Uterus (tissue), 4 donors: ENCODE measurements at places on chromosomes 5 and 9. TPM values are rescaled to one million over a fixed set of nuclear protein-coding genes. Genes with fewer than 3 reads are reported as not detected.
A peak's percentile ranks its signal among the peaks of the same experiment; 100 is the strongest.

- no peak for DNase-seq
These were observed 86.5 kb downstream of the SREK1 start for GRCh38 chr5:66230551-66230950.

- no peak for DNase-seq
These were observed 85.3 kb upstream of the STC2 start for GRCh38 chr5:173413471-173413982.

DNA sequence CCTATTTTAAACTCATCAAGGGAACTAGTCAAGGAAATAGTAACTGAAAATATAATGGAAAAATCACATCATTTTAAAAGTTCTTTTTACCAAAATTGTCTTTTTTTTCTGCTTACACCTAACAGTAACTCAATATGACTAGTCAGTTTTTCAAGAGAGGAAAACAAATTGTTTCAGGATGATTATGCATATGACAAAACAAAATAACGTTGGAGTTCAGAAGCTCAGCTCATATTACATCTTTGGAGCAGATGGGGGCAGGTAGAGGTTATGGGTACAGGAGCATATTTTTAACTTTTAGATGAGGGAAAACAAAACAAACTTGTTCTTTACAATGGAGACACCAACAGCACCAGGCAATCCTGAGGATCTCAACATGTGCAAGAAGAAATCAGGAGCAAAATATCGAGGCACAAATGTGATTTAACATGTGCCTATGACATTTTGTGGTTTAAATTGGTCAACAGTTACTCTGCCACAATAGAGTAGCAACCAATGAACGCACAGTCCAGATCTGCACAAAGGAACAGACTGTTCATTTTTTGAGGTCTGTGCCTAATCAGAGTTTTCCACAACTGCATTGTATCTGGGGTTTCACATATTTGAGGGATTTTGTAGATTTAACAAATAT is 659.0 kb downstream of the ANXA1 start:
- no peak for DNase-seq

DNA sequence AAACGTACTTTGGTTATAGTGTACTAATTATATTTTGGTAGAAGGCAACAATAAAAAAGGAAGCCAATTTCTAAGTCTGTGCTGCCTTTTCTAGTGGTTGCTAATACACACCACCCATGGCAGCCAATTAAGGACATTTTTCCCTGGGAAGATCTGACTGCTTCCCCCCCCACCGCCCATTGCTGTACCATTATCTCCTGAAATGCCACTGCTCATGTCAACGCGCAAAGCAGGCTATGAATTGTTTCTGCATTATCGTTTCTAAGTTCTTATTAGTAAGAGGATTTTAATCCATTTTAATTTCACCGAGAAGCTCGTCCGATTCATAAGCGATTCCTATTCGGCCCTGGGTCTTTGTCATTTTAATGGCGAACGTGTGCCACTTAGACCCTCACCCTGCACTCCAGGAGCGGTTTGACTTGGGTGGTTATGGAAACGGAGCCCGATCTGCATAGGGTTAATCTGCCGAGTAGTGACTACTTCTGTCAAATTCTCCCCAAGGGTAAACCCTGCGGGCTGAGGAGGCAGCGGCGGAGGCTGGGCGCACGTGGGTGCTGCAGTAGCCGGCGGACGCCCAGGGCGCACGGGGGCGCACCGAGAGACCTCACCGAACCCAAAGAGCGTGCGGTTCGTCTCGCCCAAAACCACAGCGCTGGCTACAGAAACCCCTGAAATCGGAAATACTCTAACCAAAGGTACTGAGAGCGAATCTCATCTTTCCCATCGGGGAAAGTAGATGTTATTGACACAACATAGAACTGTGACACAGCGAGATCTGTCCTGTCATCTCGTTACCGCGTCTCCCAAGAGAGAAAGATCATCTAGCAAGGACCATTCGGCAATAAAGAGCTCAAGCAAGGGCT is 55.8 kb upstream of the SHC3 start:
- DNase-seq, result no peak

GRCh38 chr9:38211002-38211401 is 142.0 kb upstream of the SHB start:
- DNase-seq, result no peak

DNA sequence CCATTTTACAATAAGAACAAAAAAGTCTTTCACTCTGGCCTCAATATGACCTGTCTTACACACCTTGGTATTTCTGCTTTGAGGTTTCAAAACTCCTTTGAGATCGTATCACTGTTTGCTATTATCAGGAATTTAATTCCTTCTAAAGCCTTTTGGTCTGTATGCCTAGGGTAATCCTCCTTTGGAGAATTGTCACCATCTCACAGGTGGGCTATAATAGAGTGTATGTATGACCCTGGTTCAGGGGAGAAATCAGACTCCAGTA is 13.7 kb downstream of the CMYA5 start:
- no peak for DNase-seq

GRCh38 chr9:78606001-78606379 is 309.1 kb downstream of the PSAT1 start:
- no peak for DNase-seq

- no peak for DNase-seq
These were observed 306.9 kb upstream of the NREP start for GRCh38 chr5:112063856-112064255.

- DNase-seq, result no peak
These were observed 1.9 kb upstream of the DMRT2 start for GRCh38 chr9:1048231-1048619.

DNA sequence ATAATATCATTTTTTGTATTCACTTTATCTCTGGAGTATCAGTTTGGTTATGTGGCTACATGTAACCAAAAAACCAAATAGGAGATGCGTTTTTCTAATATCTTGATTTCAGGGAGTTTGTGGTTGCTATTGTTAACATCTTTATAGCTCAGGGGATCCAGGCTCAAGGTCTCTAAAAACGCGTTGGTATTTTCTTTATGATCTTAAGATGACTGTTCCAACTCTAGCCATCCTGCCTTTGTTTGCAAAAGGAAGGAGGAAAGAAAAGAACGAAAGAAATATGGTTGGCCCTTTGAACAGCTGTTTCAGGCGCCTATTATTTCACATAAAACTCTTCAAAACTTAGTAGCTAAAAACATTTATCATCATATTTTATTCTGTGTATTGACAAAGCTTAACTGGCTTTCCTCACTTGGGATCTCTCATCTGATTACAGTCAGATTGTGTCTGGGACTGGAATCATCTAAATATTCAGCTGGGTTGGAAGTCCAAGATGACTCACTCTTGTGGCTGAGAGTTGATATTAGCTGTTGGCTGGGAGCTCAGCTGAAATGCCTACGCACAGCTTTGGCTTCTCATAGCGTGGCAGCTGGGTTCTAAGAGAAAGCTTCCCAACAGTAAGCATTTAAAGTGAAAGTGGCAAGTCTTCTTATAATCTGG is 60.1 kb downstream of the FAM174A start:
- DNase-seq, result peak; percentile 15

DNA sequence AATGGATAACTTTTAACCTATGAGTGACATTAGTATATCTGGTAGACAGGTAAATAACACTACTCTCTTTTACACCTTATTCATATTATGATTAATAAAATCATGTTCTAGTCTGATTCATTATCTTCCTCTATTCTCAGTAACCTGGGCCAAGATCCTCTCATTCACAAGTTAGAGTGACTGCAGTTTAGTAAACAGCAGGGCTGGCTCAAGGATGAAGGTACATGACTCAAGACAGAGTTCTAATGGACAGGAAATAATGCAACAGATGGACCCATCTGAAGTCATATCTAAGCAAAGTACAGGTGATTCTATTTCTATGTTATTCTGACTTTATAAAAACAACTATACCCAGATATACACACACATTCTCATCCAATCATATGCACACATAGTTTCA is 582.5 kb upstream of the CDH18 start:
- no peak for DNase-seq

GRCh38 chr5:139472386-139473030 is 1.7 kb downstream of the SMIM33 start:
- no peak for DNase-seq

DNA sequence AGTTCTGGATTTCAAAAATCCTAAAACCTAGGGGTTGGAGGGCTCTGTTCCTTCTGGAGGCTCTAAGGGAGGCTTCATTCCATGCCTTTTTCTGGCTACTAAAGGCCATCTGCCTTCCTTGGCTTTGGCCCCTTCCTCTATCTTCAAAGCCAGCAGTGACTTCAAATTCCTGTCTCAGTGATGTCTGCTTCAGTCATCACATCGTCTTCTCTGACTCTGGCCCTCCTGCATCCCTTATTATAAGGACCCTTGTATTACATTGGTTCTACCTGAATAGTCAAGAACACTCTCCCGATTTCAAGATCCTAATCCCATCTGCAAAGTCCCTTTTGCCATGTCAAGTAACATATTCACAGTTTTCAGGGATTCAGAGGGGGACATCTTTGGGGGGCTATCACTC is 60.3 kb downstream of the GNA14 start:
- no peak for DNase-seq

DNA sequence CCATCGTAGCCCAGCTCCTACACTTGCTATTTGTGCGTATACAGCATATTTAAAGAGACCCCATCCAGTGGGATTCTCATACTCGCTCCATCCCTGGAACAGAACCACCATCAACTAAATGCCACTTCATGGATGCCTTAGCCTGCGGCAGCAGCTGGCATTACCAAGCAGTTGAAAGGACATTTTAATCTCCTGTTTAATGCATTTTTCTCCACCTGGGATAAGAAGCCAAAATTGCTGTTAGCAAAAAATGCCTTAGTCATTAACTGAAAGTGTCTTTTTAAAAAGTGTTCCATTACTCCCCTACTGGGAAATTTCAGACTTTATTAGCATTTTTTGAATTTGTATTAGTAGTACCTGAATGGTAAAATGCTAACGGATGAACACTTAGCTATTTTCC is 662.6 kb upstream of the MEF2C start:
- DNase-seq, result no peak

GRCh38 chr9:92762196-92762595 is 2.4 kb downstream of the BICD2 start:
- no peak for DNase-seq

GRCh38 chr5:157464519-157465171 is 4.6 kb downstream of the NIPAL4 start:
- peak; percentile 73 for DNase-seq

- DNase-seq, result no peak
These were observed 908.7 kb upstream of the CDH9 start for GRCh38 chr5:27947088-27947487.

DNA sequence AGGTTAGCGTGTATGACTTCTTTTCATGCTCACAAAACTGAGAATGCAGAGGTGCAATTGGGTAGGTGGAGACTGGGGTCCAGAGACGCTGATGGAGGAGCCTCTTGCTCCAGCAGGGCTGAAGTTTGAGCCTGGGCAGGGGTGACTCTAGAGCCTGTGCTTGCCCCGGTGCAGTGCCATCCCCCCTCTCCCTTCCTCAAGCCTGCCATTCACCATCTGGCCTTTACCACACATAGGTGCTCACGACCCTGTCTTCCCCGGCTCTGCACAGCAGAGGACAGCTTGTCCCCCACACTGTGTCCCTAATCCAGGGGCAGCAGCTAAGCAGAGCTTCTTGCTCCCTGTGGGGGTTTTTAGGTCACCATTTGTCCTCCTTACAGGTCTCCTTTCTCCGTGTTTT is 86.5 kb downstream of the DAP start:
- DNase-seq, result no peak

GRCh38 chr9:127208416-127208815 is 56.2 kb upstream of the GARNL3 start:
- no peak for DNase-seq

DNA sequence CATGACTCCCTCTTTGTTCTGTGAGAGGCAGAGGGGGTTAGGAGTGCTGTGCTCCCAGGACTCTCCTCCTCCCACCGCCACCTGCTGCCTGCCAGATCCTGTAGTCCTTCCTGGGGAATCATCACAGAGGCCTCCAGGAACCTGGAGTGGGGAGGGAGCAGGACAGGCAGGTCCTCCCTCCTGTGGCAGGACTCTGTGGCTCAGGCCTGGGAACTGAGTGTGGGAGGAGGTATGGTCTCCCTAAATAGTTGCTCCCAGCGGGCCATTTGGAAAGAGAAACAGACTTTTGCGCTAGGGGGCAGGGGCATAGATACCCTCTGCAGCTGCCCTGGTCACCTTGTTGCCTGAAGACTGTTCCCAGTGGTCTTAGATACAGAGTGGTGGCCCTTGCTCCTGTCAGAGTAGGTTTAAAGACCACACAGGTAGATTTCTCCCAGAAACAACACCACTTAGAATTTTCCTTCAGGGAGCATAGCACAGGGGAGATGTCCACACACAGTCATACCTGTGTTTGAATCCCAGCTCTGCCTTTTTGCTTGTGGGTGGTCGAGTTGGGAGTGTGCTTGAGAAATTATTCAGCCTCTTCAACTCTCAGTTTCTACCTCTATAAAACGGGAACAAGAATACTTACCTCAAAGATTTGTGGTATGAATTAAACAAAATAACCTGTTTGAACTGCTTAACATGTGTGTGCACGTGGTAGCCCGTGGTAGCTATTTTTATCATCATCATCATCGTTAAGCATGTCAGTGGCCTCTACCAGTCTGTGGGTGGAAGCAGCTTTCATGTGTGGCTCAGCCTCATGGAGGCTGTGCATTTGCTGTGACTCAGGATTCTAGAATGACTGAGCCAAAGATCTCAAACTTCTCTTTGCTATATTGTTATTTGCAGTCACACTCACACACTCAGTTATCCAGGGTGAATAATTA is 55.8 kb downstream of the SLC22A5 start:
- DNase-seq, result no peak

GRCh38 chr5:92371171-92371888 is 988.2 kb upstream of the ARRDC3 start:
- DNase-seq, result no peak

DNA sequence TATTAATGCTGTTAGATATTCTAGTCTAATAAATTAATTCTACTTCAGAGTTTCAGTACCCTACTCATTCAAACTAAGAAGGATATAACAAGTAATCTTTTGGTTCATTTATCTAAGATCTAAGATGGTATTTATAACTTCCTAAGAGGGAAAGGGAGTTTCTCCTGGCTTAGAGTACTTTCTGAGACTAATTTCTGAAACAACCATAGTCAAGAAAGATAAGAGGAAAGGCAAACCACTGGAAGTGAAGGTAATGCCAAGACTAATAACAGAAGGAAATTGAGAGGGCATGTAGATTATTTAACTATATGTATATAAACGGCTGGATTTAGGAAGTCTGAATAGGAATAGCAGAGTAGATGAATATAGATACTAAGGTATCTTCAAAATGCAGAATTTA is 112.4 kb upstream of the ACOT12 start:
- DNase-seq, result no peak

- no peak for DNase-seq
These were observed 337.3 kb upstream of the RFX3 start for GRCh38 chr9:3863111-3863528.

PTGES gene
- total RNA-seq, result 1.3 TPM

ANKRD33B gene
- 7.9 TPM for total RNA-seq

CAVIN4 gene
- total RNA-seq, result 0.64 TPM

RPL7A gene
- total RNA-seq, result 2,200 TPM

F2RL1 gene
- not detected for total RNA-seq

KDM4C gene
- 61.4 TPM for total RNA-seq

ARHGEF28 gene
- total RNA-seq, result 16.0 TPM

OSMR gene
- total RNA-seq, result 27.2 TPM

NR5A1 gene
- total RNA-seq, result 0.58 TPM

TMED9 gene
- total RNA-seq, result 12.8 TPM

GRXCR2 gene
- total RNA-seq, result not detected

AP3B1 gene
- total RNA-seq, result 21.8 TPM
